Urinary bladder (tissue), 4 donors: ENCODE measurements at places on chromosomes 3 and 15.
A peak's percentile ranks its signal among the peaks of the same experiment; 100 is the strongest.

DNA sequence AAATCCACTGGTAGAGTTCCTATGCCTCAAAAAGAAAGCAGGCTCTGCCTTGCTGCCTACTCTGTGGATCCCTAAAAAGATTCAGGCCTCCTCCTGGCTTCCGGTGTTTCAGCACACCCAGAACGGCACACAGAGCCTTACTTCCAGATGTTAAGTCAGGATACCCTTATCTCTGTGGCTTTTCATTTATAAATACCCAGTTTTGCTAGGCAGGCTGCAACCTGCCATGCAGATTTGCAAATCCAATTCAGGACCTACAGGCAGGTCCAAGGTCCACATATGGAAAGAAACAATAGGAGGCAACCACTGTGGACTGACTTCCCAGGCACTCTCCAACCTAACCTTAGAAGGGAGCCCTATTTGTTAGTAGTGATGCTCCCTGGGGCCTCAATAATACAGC is 30.7 kb downstream of the EFL1 start:
- DNase-seq, result no peak

DNA sequence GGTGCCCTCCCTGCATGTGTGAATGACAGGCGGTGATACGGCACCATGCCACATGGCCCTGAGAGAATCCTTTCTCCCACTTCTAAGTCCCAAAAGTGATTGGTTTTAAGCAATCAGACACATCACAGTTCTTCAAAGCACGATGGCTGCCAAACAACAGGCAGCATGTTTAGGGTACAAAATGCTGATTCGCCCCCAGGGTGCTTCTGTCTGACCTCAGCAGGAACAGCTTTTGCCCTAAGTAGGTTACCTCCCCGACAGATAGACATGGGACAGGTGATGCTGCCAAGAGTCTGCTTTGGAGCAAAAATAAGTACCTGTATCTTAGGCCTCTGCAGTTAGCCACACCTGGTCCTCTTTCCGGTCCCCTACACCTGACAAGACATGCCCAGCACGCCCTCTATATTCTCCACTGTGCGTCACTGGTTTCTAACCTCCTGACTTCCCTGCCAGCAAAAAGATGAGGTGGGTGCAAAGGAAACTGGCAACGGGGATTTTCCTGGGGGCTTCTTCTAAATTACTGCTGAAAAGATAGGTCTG is 549.8 kb downstream of the FOXP1 start:
- no peak for DNase-seq

GRCh38 chr15:63339006-63339766 is 42.5 kb downstream of the CA12 start:
- DNase-seq, result no peak

DNA sequence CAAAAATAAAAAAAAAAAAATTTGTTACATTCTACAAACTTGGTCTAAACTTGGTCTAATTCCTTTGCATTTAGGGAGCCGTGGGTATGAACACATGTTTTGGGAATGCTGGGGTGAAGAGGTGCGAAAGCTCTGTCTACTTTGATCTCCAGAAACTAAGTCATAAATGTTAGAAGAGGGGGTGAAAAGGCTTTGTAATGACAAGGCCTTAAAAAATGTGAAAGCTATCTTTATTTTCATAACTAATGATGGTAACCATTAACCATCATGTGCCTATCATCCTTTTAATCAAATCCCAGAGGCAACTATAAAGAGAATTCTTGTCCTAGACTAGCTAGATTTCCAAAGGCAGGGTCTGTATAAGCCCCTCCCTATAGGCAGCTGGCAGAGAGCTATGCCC is 60.9 kb downstream of the PRICKLE2 start:
- no peak for DNase-seq

DNA sequence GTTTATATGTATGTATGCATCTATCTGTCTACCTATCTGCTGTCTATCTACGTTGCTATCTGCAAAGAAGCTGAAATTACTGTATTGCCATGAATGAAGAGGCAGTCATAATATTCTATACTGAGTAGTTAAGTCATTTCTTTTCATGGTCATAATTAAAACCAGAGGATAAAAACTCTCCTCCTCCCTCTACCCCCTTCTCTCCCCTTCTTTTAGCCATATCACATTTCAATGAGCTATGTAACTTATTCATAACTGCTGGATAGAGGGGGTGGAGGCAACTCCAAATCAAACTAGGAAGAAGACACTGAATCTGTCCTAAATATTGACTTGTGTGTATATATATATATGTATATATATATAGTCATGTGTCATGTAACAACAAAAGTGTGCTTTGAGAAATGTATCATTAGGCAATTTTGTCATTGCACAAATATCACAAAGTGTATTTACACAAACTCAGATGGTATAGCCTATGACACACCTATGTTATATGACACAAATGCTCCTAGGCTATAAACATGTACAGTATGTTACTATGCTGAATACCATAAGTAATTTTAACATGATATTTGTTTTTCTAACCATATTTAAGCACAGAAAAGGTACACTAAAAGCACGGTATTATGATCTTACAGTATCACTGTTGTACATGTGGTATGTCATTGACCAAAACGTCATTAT is 229.7 kb upstream of the KCNMB2 start:
- DNase-seq, result no peak

DNA sequence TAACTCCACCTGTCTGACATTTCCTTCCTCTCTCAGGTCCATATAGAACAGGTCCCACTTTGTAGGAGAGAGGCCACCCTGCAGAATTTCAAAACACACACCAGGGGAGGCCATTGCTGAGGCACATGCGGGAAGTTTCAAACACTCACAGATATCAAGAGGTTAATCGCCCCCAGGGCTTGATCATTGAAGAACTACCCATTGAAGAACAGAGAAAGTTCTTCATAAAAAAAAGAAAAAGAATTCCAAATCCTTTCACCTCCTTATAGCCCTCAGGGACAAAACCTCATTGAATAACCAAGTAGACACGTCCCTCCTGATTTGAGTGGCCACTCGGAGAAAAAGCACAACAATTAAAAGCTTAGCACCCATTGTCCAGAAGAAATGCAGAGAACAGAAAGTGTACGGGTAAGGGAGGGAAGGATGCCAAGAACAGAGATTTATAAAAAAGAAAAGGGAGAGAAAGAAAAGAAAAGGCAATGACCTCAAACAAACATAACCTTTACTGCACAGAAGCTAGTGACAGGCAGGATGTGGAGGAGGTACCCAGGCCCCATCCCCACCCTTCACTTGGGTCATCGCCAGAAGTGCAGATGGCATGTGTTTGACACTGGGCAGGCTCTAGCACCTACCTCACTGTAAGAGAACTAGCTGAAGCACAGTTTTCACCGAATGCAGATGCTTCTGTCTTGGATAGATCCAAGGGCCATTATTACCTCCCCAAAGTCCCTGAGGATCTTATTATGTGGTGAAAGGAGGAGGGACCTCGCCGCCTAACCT is 112.3 kb upstream of the HES1 start:
- DNase-seq, result no peak

DNA sequence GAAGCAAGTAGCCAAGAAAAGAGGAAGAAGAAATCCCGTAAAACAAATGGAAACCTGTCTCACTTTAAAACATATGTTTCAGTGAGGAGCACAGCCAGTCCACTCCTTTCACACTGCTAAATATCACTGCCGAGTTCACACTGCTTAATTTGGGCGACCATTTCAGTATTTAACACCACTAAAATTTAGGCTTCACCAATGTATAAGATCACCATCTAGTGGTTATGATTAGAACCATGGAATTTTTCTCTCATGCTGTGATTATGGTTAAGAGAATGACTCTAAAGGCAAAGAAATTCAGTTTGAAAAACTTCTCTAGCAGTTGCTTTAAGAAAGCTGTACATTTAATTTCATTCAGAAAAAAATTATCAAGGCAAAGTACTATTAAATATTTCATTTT is 16.6 kb downstream of the SLC4A7 start:
- no peak for DNase-seq

- no peak for DNase-seq
These were observed 42.8 kb downstream of the TLE3 start for GRCh38 chr15:70054884-70055387.

DNA sequence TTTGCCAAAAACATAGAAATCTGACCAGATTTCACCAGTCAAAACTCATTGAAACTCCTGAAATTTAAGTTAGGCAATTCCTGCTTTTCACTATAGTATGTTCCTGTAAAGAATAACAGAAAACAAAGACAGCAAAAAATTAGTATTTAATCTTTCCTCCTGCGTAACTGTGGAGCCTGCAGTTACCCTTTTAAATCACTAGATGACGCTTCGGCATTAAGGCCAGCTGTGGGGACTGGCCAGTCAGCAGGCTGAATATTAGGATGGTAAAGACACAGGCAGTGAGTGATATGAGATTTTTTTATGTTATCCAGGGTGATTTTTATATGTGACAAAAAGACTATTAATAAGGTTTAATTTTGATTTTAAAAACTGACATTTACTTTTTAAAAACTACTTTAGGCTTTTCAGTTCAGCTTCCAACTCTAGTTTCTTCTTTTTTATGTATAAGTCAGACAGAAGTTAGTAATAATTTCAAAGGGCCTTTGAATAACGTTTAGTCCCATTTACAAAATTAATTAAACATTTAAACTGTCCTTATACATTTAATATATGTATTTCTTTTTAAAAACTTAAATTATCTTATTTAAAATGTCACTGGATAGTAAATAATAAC is 165.1 kb downstream of the PPM1L start:
- no peak for DNase-seq

GRCh38 chr3:69998759-69999139 is 784 bp upstream of the SAMMSON start:
- DNase-seq, result no peak

- no peak for DNase-seq
These were observed 13.4 kb upstream of the SCN10A start for GRCh38 chr3:38829404-38829803.

GRCh38 chr15:88326924-88327323 is 70.4 kb upstream of the NTRK3 start:
- no peak for DNase-seq

- no peak for DNase-seq
These were observed 2.1 kb downstream of the RNF168 start for GRCh38 chr3:196501316-196502044.

DNA sequence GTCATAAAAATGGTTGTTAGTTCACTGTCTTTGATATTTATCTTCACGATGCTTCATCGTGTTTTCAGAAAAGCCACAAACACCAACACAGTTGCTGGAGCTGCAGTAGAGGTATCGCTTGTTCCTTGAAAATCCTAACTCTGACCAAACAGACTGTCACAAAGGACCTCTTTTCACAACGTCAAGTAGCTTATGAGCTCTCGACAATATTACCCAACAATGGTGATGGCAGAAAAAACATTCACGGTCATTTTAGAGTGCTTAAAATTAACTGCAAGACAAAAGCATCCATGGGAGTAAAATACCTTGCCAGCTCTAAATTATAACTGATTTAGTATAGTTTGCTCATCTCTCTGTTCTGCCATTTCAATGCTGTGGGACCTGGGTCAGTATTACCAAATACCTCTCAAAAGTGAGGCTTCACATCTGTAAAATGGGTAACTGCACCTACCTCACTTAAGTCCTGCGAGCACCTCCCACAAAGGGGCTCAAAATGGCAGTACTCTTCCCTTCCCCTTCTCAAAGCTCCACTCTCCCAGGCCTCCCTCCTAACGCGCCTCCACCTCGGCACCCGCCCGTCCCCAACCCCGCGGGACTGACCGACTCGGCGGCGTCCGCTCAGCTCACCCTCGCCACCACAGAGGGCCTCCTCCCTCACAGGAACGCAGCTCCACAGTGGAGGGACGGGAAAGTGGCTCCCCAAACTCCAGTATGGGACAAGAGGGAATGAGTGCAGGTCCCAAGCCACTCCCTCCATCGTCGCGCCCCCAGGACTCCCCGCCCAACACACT is 546 bp downstream of the TRIM59 start:
- DNase-seq, result peak; percentile 23

GRCh38 chr3:151434151-151434890 is 26.5 kb downstream of the IGSF10 start:
- no peak for DNase-seq

- DNase-seq, result no peak
These were observed 220.7 kb downstream of the CD47 start for GRCh38 chr3:107870096-107870495.

DNA sequence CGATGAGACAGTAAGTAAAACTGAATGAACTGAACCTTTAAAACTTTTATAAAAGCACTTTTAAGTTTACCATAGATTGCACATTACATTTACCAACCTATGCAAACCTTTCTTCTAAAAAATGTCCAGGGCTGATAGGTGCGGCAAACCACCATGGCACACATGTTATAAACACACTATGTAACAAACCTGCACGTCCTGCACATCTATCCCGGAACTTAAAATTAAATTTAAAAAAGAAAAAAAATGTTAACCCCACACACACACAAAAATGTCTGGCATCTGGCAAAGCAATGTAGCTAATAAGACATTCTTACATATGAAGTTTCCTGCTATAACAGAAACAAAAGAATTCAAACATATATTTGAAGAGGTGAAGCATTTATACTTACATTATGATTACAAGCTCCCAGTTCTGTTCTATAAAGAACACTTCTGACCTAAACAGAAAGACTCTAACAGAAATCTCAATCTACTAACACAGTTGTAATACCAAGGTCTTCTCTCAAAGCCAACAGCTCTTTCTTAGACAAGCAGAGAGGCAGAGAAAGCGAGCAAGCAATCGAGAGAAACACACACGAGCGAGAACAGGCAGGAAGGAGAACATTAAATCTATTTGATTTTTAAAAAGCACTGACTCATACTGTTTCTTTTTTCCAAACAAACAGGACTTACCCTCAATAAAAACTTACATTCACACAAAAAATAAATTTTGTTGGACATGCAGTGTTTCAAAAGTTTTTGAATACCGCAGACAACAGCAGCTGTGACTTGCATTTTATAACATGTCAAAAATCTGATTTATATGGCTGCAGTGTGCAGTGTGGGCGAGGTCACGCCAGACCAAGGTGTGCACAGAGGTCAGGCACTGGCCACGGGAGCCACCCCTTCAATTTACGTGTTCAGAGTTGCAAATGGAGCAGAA is at the start of gene NRG4:
TSS of gene NRG4 (minus strand) at position 798 of the 925 bp plus-strand sequence. CDS start 1,194 bp downstream, outside the sequence.
- DNase-seq, result no peak

DNA sequence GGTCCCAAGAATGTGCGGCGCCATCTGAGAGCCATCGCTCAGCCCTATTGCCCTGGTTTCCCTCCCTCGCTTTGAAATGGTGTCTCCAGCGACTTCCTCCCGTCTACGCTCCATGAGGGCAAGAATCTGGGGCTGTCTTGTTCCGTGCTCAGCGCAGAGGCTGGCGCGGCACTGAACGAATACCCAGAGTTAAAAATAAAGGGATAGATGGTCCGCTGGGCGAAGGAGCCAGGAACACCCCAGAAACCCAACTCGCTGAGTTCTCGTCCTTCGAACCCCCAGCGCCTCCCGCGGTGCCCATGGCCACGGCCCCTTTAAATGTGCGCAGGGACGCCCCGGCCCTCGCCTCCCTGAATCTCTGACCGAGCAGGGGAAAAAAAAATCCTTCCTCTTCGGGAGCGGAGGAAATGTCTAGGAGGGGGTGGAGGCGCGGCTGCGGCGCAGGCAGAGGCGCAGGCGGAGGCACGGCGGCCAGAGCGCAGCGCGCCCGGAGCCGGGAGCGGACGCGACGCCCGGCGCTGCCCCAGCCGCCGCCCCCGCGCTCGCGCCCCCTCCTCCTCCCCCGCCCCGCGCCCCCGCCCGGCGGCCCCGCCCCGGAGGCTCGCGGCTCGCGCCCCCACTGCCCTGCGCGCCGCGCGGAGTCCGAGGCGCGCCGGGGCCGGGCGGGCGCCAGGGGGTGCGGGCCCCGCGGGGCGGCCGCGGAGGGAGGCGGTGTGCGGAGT is 8.5 kb upstream of the FGD5 start:
- DNase-seq, result no peak

- no peak for DNase-seq
These were observed 53.1 kb upstream of the ULK4 start for GRCh38 chr3:42014921-42015533.

- DNase-seq, result no peak
These were observed 6.1 kb downstream of the CLDN18 start for GRCh38 chr3:138016065-138016464.
